ENCODE measurements at places on chromosomes 1 and 21.

DNA sequence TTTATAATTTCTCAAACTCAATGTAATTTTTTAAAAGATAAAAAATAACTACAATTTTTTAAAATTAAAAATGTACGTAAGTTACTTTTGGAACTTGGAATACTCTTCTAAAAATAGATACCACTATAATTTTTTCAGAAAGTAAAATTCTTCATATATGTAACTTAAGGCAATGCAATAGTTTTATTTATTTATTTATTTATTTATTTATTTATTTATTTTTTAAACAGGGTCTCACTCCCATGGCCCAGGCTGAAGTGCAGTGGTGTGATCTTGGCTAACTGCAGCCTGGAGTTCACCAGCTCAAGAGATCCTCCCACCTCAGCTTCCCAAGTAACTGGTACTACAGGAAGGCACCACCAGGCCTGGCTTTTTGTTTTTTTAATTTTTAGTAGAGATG is 3.1 kb upstream of the KRTAP23-1 start:
- no peak for DNase-seq

- DNase-seq: no peak
Observed at GRCh38 chr21:33266789-33267135, 595 bp downstream of the IL10RB start.

DNA sequence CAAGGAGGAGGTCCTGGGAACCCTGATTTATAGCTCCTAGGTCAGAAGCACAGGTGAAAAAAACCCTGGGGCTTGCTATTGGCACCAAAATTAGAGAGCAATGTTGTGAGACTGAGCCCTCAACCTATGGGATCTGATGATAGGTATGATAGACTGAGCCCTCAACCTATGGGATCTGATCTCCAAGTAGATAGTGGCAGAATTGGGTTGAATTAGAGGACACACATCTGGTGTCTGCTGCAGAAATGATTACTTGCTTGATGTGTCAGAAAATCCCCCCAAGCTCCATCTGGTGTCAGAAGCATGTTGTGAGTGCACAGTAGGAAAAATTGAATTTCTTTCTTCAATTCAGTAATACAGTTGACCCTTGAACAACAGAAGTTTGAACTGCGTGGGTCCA is 62.4 kb downstream of the MAP3K21 start:
- DNase-seq: no peak

GRCh38 chr1:162921311-162921710 is 60.3 kb upstream of the CCDC190 start:
- no peak for DNase-seq

- no peak for DNase-seq
Observed at GRCh38 chr21:26776310-26777021, 68.7 kb downstream of the ADAMTS1 start.

DNA sequence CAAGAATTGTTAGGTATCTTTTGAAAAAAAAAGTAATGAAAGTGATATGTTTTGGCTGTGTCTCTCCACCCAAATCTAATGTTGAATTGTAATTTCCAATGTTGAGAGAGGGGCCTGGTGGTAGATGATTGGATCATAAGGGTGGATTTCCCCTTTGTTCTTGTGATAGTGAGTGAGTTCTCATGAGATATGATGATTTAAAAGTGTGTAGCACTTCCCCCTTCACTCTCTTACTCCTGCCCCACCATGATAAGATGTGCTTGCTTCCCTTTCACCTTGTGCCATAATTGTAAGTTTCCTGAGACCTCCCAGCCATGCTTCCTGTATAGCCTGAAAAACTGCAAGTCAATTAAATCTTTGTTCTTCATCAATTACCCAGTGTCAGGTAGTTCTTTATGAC is 70.7 kb downstream of the XCL2 start:
- DNase-seq: no peak

DNA sequence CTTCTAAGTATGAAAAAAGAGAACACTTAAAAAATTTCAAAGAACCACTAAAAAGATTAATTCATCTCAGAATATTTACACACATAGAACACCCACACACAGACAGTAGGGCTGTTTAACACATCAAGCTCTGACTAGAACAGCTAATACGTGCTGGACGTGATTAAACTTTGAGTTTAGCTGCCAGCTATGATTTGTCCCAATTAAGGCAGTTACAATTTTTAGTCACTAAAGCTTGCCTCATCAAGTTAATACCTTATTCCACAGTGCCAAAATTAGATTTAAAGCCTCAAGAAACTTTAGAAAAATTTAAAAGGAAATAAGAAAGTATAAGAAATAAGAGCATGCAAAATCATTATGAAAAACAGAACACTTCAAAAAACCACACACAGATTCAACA is 18.9 kb downstream of the SLC16A1 start:
- DNase-seq: no peak

GRCh38 chr1:93180723-93181613 is at the start of gene CCDC18:
Gene CCDC18, plus strand, starts transcription at chr1:93180724. Its CDS starts 2,638 bp downstream, at chr1:93183362.
- peak; percentile 47 for DNase-seq

GRCh38 chr1:107057197-107058133 is 991 bp downstream of the PRMT6 start:
- peak; percentile 36 for DNase-seq

- no peak for DNase-seq
Observed at GRCh38 chr1:206905295-206906164, 8.3 kb downstream of the IL24 start.

- no peak for DNase-seq
Observed at GRCh38 chr1:32619701-32620485, 30.5 kb downstream of the ZBTB8OS start.

DNA sequence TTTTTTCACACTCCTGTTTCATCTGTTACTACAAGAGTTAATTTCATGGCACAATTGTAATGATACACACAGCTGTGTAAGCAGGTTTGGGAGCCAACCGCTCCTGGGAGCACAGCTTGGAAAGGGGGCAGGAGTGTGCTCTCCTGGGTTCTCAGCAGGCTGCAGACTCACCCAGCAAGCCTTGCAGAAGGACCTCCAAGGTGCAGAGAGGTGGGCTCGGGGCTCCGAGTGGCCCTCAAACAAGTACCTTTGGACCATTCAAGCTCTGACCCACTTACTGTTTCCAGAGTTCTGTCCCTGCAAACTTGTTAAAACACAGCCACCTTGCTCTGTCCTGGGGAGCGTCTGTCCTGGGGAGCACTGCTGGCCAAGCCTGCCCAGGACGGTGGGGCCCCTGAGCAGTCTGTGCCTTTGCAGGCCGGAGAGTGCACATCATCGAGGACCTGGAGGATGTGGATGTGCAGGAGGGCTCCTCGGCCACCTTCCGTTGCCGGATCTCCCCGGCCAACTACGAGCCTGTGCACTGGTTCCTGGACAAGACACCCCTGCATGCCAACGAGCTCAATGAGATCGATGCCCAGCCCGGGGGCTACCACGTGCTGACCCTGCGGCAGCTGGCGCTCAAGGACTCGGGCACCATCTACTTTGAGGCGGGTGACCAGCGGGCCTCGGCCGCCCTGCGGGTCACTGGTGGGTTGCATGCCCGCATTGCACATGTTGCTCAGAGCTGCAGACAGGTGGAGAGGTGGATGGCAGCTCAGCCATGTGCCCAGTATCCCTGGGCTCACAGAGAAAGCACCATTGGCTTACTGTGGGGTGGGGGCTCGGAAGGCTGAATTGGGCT is 78.0 kb downstream of the OBSCN start:
- DNase-seq: no peak

DNA sequence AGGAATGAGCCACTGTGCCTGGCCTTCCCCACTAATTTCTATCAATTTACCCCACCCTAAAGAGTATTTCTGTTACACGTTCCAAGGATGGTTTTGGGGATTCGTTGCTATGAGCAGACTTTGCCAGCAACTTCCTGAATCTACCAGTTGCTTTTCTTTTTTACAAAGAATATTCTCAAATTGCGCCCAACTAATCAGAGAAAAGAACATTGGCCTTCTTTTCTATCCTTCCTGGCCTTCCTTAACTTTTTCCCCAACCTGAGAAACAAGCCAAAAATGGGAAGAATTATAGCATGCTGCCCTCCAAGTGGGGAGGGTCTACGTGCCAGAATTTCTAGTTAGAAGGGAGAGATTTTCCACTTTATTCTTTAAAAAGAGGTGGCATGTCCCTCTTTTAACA is 44.9 kb upstream of the SLC45A1 start:
- DNase-seq: no peak

GRCh38 chr21:27257908-27258556 is 291.1 kb upstream of the ADAMTS5 start:
- DNase-seq: no peak

DNA sequence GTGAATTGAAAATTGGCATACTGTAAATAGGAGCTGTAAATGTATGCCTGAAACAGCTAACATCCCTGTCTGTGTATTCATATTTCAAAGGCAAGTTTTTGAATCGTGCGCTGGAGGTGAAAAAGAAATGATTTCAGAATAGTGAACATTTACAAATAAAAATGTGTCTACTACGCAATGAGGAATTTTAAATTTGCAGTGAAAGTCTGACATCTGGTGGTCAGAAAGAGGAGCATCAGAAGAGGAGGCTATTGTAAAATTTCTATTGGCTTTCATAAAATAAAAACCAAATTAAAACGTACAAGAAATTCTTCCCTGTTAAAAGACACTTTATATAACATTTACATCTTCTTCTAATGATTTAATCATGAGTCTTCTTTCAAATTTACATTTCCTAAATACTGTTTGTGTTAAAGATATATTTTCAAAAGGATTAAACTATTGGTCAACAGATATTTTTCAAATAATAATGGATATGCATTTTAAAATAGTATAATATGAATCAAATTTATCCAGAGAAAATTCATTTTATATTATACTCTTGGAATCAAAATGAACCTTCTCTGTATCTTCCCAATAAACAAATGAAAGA is 113.7 kb upstream of the RRP15 start:
- no peak for DNase-seq

- no peak for DNase-seq
Observed at GRCh38 chr1:171984850-171985485, 143.7 kb downstream of the DNM3 start.

Measured in stimulated activated CD4-positive, alpha-beta T cell treated with anti-CD3 and anti-CD28 coated beads, Interleukin-4, amount 100 ng/mL, for 4 hours (primary cell).